Stimulated activated CD4-positive, alpha-beta T cell treated with anti-CD3 and anti-CD28 coated beads, Interleukin-1b, Interleukin-23, amount 100 ng/mL, for 24 hours (primary cell): ENCODE measurements at places on chromosomes 13 and 19.

- DNase-seq: no peak
Measured at GRCh38 chr13:30581582-30581981, 36.1 kb upstream of the USPL1 start.

DNA sequence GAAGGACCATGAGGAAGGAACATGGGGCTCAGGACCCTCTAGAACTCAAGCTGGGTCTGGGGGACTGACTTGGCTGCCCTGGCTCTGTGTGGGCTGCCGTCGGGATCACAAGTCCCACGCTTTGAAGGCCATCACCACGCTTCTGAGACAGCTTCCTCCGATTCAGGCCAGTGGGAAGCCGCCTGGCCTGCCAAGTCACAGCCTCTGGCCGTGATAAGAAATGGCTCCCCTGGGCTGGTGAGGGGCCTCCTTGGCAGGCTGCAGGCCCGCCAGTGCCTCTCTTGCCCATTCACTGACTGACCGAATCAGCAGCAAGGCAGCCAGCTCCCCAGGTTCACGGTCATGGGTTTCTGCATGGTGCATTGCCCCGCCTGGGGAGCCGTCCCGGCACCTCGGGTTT, 48.8 kb downstream of the COMP start:
- no peak for DNase-seq

- no peak for DNase-seq
Measured at GRCh38 chr13:49113526-49114286, 106.4 kb upstream of the MLNR start.

DNA sequence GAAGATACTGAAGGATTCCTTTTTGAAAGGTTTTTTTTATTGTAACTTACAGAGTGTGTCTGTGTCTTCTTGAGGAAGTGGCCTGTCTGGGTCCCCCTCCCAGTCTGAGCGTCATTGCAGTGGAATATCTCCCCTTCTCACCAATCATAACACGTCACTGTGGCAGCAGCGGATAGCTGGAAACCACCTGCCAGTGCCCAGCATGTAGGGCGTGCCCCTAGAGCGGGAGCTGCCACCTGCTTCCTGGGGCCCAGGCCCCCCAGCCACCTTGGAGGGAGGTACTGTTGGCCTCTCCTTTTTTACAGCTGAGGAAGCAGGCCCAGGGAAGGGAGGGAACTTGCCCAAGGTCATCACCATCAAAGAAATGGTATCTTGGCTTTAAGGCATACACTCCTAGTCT, 4.6 kb upstream of the DNM2 start:
- no peak for DNase-seq

DNA sequence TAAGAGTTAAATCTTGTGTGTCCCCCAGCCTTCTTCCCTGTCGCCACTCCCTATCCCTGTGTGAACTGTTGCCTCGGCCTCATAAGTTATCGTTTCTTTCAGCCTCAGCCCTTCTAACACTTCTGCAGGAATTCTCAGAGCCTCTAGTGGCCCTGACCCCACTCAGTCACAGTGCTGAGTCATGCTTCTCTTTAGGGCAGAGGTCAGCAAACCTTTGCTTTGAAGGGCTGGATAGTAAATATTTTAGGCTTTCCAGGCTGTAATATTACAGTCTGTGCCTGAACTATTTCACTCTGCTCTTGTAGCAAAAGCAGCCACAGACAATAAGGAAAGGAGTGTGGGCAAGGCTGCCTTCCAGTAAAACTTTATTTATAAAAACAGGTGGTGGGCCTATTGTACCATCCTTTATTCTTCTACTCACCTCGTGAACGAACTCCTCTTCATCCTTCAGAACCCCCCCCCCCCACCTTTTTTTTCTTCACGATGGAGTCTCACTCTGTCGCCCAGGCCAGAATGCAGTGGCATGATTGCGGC, 22.1 kb downstream of the MYO9B start:
- no peak for DNase-seq

GRCh38 chr13:80033286-80033685, 307.6 kb downstream of the SPRY2 start:
- no peak for DNase-seq

DNA sequence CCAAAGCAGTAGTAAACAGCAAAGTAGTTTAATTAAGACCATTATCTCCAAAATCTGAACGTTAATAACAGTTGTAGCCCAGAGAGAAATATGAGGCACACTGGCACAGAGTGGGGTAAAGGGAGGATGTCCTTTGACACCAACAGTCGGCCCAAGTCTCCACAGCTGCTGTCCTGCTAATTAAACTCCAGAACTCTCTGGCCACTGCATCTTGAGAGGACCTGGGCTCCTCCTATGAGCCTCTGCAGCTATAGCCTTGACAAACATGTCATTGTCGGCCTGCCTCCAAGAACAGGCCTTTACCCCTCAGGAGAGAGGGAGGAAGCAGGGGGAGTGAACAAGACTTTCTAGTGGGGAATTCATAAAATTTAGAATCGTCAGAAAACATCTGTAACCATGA, 1170.4 kb downstream of the UQCRFS1 start:
- no peak for DNase-seq

- DNase-seq: no peak
Measured at GRCh38 chr19:6519289-6519688, 11.5 kb upstream of the TNFSF9 start.

DNA sequence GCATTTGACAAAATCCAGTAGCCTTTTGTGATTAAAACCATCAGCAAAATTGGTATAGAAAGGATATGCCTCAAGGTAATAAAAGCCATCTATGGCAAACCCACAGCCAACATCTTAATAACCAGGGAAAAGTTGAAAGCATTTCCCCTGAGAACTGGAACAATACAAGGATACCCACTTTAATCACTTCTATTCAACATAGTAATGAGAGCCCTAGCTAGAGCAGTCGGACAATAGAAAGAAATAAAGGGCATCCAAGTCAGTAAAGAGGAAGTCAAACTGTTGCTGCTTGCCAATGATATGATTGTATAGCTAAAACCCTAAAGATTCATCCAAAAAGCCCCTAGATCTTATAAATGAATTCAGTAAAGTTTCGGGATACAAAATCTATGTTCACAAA, 1510.3 kb downstream of the PCDH9 start:
- no peak for DNase-seq

DNA sequence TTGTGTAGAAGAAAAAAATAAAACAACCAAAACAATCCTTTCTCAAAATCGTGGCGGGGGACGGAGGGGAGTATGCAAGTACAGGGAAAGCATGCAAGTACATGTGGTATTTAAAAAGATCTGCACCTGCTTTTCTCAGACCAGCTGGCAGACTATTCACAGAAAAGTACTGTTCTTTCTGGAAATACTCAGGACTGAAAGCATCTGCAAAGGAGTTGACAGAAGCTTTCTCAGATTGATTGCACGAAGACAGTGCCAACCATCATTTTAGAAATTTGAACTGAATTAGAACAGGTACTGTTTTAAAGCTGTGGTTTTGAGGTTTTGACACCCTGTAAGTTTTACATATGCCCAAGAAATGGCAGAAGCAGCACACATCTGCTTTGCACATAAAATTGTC, 19.8 kb upstream of the PCDH8 start:
- DNase-seq: no peak

DNA sequence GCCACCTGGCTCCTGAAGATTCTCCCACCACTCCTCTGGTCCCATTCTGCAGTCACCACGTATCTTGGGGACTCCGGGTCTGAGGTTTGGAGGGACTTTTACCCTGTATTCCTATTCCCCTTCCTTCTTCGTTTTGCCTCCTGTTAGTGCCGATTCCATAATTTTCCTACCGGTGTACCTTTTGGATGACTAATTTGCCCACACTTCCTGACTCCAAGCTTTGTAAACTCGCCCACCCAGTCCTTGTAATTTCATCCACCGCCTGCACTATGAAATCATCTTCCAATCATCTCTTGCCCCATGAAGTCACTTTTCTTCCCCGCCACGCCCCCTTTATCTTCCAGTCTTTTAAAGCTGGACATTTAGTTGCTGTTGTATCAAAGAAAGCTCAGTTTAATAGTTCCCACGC, 572 bp downstream of the UCHL3 start:
- DNase-seq: no peak

DNA sequence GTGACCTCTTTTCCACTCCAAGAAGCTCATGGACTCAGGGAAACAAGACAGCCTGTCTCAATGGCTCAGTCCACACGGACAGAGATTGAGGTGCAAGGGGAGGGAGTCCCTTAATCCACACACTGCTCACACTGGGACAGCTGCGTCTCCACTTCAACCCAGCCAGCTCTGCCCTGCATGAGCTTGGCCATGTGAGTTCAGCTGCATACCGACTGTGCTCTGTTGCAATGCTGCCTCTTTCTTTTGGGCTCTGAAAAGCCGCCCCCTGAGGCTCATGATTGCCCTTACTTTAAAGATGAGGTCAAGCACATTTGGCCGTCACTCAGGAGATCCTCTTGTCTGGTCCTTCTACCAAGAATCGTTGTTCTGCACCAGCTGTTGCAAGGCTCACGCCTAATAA, 64.8 kb upstream of the KCTD15 start:
- no peak for DNase-seq

GRCh38 chr19:17765069-17765618, 13.9 kb downstream of the FCHO1 start:
- DNase-seq: no peak

DNA sequence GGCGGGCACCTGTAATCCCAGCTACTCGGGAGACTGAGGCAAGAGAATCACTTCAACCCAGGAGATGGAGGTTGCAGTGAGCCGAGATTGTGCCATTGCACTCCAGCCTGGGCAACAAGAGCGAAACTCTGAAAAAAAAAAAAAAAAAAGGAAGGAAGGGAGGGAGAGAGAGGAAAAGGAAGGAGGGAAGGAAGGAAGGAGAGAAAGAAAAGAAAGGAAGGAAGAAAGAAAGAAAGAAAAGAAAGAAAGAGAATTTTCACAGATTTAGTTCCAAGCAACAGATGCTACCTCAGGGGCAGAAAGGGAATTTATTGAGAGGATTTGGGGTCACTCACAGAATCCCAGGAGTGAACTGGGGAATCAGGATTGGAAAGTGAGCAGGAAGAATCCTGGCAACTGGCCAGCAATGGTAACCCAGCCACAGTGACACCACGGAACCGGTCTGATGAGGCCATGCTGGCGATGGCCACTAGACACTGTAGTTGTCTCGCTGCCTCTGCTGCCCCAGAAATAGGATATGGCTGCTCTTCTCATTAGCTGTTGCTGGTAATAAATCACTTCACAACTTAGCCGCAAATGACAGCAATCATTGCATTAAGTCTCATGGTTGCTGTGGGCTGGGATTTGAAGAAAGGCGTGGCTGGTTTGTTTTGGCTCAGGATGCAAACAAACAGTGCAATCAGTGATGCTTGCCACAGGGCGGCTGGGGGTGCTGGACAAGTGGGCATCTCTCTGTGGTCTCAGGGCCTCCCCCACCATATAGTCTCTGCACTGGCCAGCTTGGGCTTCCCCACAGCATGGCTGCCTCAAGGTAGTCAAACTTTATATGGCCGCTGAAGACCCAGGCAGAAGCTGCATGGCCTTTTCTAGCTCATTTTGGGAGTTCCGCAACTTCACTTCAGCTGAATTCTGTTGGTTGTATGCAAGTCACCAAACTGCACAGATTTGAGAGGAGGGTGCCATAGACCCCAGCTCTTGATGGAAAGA, 5.2 kb upstream of the BCAM start:
- DNase-seq: no peak

- DNase-seq: no peak
Measured at GRCh38 chr13:101258509-101258908, 157.8 kb downstream of the NALCN start.

- DNase-seq: no peak
Measured at GRCh38 chr13:113804017-113804702, 45.1 kb downstream of the TMEM255B start.

GRCh38 chr13:28396053-28396452, 98.9 kb downstream of the FLT1 start:
- no peak for DNase-seq

DNA sequence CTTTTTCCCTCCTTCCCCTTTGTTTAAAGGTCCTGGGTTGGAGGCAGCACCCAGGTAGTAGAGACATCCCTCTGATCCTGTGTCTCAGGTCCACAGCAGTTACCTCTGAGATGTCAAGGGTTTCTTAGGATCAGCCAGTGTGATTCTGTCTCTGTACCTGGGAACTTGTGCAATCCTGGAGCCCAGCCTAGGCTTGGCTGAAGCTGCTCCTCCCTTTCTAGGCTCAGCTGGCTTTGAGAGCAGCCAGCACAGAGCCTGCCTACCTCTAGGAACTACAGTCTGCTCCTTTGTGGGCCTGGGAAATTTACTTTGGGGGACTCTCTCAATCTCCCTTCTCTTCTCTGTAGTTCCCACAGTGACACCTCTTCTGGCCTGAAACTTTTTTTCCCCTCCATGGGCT, 171.6 kb downstream of the MTUS2 start:
- DNase-seq: no peak

DNA sequence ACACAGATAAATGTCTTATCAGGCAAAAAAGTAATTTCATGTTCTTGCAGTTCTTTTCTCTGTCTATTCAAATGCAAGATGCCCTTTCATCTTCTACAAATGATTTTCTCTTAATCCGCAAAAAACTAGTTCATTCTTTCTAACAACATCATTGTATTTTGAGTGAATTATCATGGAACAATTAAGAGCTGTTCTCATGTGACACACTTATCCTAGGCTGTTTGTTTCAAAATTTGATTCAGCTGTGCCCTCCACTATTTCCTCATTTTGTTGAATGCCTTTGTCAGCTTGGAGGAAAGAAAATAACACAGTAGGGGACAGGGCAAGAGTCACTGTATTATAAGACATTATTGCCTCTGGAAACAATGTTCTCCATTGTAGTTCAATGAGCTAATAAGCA, 396.9 kb downstream of the KCTD12 start:
- DNase-seq: no peak

DNA sequence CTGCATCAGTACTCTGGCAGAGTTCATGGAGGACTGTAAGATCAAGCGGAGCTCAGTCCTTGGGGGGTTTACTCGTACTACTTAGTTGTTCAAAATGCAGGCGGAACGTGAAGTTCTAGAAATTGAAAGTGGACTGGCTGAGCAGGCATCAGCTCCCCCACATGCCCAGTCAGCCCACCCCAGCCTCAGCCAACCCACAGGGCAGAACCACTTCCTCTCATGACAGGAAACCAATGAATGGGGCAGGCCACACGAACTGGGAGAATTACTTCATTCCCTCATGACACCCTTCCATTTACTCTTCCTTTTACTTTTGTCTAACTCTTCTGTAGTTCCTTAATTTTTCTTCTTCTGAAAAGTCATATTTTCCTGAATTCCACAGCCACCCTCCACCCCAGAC, 71.9 kb downstream of the FLT1 start:
- DNase-seq: no peak

- no peak for DNase-seq
Measured at GRCh38 chr19:33397536-33398360, 24.2 kb downstream of the CEBPG start.

GRCh38 chr13:95479731-95480130, 72.8 kb upstream of the CLDN10 start:
- DNase-seq: no peak

- DNase-seq: no peak
Measured at GRCh38 chr13:72431981-72432682, 295.3 kb downstream of the MZT1 start.

DNA sequence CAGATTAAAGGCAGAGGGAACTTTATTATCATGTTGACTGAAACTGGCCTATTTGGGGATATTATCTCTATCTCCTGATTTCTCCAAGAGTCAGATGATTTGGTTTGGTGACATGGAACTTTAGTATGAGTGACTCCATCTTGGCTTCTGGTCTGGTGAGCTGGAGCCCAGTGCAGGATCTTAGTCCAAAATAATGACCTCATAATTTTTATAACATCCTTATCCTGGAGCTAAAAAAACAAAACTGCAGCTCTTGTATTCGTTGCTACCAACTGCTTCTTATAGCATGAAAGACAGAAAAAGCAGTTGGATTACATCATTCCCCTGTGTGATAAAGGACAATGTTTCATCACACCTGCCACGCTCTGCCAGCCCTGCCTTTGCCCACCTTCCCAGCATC, 39.3 kb upstream of the RNF17 start:
- no peak for DNase-seq
